Bronchial smooth muscle cell (primary cell): ENCODE measurements at places on chromosomes 12 and 14. TPM values are rescaled to one million over a fixed set of nuclear protein-coding genes. Genes with fewer than 3 reads are reported as not detected.

Gene KRT79
- not detected in 2 replicates for total RNA-seq

Gene TEX22
- total RNA-seq = 0.43 and 0.47 TPM in 2 replicates

Gene TAS2R43
- 0.63 and 1.0 TPM in 2 replicates for total RNA-seq

Gene PRH2
- total RNA-seq = 0.63 TPM in 1 of 2 replicates, not detected in the other

Gene NPAS3
- 0.09 and 0.16 TPM in 2 replicates for total RNA-seq

Gene TMEM132C
- total RNA-seq = not detected in 2 replicates

Gene EML5
- total RNA-seq = 0.09 and 0.32 TPM in 2 replicates

Gene APOF
- not detected in 2 replicates for total RNA-seq

Gene IL31
- total RNA-seq = not detected in 2 replicates

Gene MMP14
- 338 and 428 TPM in 2 replicates for total RNA-seq

Gene PTCSC3
- not detected in 2 replicates for total RNA-seq

Gene VWF
- total RNA-seq = 0.69 and 0.79 TPM in 2 replicates

Gene FGF23
- total RNA-seq = under 0.01 TPM in 1 of 2 replicates, not detected in the other

Gene SYT1
- 0.60 and 10.1 TPM in 2 replicates for total RNA-seq

Gene RBP5
- total RNA-seq = 0.09 TPM in 1 of 2 replicates, not detected in the other

Gene CDK17
- total RNA-seq = 47.7 and 56.3 TPM in 2 replicates

Gene E2F7
- total RNA-seq = 1.6 and 2.2 TPM in 2 replicates

Gene TAS2R13
- total RNA-seq = 0.69 and 0.95 TPM in 2 replicates

Gene C3AR1
- not detected in 2 replicates for total RNA-seq

Gene CISTR
- not detected in 2 replicates for total RNA-seq

Gene DLK1
- total RNA-seq = under 0.01 TPM in 1 of 2 replicates, not detected in the other

Gene LRRC43
- 1.4 and 1.6 TPM in 2 replicates for total RNA-seq

Gene EPYC
- total RNA-seq = not detected in 2 replicates

Gene ENDOU
- total RNA-seq = 0.09 and 0.16 TPM in 2 replicates

Gene NID2
- 110 and 166 TPM in 2 replicates for total RNA-seq

Gene RIPK3
- total RNA-seq = 2.5 and 6.2 TPM in 2 replicates

Gene POLE
- 13.9 and 14.8 TPM in 2 replicates for total RNA-seq

Gene DGKA
- 36.4 and 38.0 TPM in 2 replicates for total RNA-seq

Gene CD9
- total RNA-seq = 283 and 455 TPM in 2 replicates

Gene ADCY4
- total RNA-seq = 1.4 and 9.3 TPM in 2 replicates

Gene CLBA1
- 5.8 and 6.7 TPM in 2 replicates for total RNA-seq

Gene RSRC2
- total RNA-seq = 35.4 and 42.9 TPM in 2 replicates

Gene RTN1
- under 0.01 and 0.16 TPM in 2 replicates for total RNA-seq

Gene CLEC4C
- total RNA-seq = not detected in 2 replicates

Gene TMTC2
- 15.9 and 18.7 TPM in 2 replicates for total RNA-seq

Gene ERGIC2
- 54.5 and 58.8 TPM in 2 replicates for total RNA-seq

Gene IPO8
- total RNA-seq = 41.6 and 50.2 TPM in 2 replicates

Gene KANSL2
- 31.8 and 44.7 TPM in 2 replicates for total RNA-seq

Gene SLC4A8
- total RNA-seq = 3.0 and 7.6 TPM in 2 replicates

Gene SLC16A7
- total RNA-seq = 26.2 and 48.9 TPM in 2 replicates

Gene PLEKHD1
- total RNA-seq = under 0.01 TPM in 2 replicates

Gene IQSEC3
- 0.16 and 0.17 TPM in 2 replicates for total RNA-seq
